ENCODE measurements at places on chromosomes 2 and 18.

DNA sequence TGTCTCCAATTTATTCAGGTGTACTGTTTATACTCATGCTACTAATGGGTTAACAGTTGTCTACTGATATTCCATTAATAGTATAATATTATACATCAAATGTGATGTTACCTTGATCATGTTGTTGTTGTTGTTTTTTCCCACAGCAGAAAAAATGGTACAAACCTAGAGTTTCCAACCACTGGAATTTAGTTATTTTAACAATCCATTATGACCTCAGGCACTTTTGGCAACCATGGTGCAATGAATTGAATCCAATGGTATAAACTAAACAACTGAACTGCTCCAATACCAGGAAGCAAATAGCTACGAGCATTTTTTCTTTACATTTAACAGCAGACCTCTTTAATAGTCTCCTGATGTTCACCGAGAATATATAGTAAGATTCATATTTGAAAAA is 31.0 kb upstream of the C2orf66 start:
- DNase-seq = no peak

DNA sequence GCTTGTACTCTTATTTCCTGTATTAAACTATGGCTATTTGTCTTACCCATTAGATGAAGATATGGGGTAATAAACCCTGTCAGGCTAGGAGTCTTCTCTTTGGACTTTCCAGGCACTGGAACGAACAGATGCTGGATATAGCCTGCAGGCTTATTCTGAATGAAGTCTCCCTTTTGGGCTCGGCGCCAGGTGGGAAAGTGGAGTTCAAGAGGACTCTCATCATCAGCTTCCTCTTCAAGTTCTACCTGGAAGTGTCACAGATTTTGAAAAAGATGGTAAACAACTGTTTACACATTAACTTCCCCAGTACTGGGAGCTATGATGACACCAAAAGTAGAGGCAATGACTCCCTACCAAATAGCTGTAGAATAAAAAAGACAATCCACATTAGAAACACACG is 27.9 kb downstream of the AOX1 start:
- DNase-seq = no peak

GRCh38 chr18:62839874-62840713 is 124.8 kb downstream of the PHLPP1 start:
- no peak for DNase-seq

- DNase-seq = no peak
Measured at GRCh38 chr2:127118038-127118437, 11.1 kb upstream of the BIN1 start.

- DNase-seq = no peak
Measured at GRCh38 chr2:62774555-62775366, 69.2 kb downstream of the EHBP1 start.

- DNase-seq = no peak
Measured at GRCh38 chr2:238970553-238971081, 122.7 kb downstream of the TWIST2 start.

GRCh38 chr2:238915596-238915995 is 67.7 kb downstream of the TWIST2 start:
- no peak for DNase-seq

GRCh38 chr2:26536371-26537068 is 58.6 kb upstream of the OTOF start:
- no peak for DNase-seq

GRCh38 chr2:27407798-27408491 is 1.4 kb downstream of the PPM1G start:
- no peak for DNase-seq

GRCh38 chr2:18959200-18959599 is 369.8 kb upstream of the NT5C1B start:
- no peak for DNase-seq

DNA sequence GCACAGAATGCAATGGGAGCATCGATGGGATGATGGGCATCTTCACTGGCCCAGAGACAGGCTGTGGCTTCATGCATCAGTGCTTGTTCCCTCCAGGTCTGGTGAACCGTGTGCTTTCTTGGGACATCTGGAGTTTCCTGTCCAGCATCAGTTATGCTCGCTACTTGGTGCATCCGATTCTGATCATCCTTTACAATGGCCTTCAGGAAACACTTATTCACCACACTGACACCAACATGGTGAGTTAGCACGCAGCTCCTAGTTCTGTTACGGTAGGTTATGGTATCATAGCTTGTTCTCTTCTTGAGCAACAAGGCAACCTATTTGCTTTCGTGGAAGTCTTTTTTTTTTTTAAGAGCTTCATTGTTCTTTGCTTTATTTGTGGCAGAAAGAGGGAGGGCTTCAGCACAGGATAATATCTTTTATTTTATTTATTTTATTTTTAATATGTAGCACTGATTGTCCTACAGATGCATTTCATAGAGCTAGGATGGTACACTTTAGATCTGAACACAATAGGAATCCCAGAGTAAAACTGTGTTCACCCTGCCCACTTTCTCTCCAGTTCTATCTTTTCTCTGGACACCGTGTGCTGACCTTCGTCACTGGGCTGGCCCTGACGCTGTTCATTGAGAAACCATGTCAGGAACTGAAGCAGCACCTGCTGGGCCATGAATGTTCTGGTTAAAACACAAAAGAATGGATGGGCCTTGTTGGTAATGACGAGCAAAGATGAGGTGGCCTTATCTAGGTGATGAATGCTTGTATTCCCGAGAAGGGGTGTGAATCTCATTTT is 71.2 kb upstream of the SEC11C start:
- DNase-seq = no peak

DNA sequence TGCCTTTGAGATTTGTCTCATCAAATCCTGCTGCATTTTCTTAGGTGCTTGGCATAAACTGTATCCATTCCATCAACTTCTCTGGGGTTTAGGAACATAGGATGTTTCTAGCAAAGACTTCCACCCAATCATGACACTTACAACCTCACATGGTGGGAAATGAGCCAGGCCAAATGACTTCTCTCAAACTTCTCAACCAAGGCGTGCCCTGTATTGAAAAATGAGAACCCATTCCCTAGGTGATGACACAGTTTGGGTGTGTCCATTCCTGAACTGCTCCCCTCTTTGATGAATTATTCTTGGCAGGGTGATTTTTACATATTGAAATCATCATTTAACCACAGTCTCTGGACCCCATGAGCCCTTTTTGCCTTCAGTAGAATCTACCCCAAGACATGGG is 161.1 kb downstream of the EN1 start:
- DNase-seq = no peak

GRCh38 chr2:75317802-75318201 is 118.5 kb upstream of the TACR1 start:
- DNase-seq = no peak

GRCh38 chr2:161571051-161571429 is 53.2 kb upstream of the SLC4A10 start:
- DNase-seq = no peak

DNA sequence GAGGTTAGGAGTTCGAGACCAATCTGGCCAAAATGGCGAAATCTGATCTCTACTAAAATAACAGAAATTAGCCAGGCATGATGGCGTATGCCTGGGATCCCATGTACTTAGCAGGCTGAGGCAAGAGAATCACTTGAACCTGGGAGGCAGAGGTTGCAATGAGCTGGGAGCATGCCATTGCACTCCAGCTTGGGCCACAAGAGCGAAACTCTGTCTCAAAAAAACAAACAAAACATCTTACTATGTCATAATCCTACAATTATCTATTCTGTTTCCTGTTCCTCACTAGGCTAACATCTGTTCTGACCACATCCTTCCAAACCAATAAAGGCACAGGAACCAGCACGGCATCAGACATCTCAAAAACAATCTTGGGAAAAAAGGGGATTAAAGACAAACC is 361.8 kb upstream of the UBE2E3 start:
- DNase-seq = no peak

GRCh38 chr2:143205106-143205764 is 76.0 kb downstream of the ARHGAP15 start:
- no peak for DNase-seq

GRCh38 chr2:161775971-161776370 is 151.8 kb downstream of the SLC4A10 start:
- DNase-seq = no peak

- DNase-seq = no peak
Measured at GRCh38 chr2:134199123-134199522, 54.7 kb upstream of the MGAT5 start.

DNA sequence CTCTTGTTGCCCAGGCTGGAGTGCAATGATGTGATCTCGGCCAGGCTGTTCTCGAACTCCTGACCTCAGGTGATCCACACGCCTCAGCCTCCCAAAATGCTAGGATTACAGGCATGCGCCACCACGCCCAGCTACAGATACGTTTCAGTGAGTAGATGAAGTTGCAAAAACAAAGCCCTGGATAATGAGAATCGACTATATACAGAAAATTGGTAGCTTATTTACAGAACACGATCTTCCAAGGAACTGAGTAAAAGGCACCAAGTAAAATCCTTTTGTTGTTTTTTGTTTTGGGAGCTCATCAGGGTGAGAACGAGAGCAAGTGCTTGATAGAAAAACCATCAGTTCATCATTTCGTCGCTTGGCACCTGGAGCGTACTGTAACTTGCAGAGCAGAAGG is 62.8 kb downstream of the MYCN start:
- DNase-seq = no peak

DNA sequence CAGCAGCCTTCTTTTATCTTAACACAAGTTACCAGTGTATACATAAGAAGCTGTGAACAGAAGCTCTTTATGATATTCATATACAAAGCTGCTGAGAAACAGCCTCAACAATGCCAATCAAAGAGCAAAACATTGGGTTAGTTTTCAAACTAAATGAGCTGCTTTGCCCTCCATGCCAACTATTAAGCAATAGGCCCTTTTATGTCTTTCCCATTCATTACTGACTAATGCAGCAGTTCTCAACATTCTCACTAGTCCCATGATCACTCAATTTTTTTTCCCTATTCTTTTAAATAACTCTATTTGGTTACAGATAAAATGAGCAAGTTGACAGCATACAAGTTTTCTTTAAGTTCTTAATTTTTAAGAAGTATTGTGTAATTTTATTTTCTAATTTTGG is 57.9 kb upstream of the FRZB start:
- DNase-seq = no peak

DNA sequence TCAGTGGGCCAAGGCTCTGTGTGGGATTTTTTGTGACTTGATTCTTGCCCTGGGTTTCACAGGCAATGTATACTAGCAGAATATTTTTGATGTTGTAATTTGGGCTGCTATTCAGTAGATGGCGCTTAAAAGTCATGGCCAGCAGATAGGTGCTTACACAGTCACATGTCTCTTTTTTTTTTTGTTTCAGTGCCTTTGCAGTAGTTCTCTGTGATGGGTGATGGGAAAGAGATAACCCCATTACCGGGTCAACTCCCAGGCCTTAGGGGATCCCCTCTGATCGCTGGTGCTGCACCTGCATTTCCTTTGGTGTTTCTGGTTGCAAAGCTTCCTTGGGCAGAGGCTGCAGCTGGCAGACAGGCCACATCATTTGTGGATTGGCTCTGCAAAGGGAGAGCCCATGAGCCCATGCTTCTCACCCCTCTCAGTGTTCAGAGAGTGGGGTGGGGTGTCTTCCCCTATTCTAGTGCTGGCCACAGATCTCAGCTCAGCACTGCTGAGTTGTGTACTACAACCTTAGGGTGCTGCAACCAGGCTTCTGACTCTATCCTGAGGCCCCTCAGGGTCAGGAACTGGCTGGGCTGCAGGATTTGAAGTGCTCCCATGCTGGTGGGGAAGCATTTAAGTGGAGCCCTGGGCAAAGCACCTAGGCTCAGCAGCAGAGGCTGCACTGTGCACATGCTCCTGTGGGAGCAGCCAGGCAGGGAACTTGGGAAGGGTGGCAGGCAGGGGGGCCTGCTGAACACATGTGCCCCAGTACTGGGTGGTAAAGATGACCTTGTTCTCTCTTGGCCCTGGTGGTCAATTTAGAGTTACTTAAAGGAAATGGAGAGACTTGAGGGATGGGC is 219.8 kb upstream of the SPHKAP start:
- no peak for DNase-seq

DNA sequence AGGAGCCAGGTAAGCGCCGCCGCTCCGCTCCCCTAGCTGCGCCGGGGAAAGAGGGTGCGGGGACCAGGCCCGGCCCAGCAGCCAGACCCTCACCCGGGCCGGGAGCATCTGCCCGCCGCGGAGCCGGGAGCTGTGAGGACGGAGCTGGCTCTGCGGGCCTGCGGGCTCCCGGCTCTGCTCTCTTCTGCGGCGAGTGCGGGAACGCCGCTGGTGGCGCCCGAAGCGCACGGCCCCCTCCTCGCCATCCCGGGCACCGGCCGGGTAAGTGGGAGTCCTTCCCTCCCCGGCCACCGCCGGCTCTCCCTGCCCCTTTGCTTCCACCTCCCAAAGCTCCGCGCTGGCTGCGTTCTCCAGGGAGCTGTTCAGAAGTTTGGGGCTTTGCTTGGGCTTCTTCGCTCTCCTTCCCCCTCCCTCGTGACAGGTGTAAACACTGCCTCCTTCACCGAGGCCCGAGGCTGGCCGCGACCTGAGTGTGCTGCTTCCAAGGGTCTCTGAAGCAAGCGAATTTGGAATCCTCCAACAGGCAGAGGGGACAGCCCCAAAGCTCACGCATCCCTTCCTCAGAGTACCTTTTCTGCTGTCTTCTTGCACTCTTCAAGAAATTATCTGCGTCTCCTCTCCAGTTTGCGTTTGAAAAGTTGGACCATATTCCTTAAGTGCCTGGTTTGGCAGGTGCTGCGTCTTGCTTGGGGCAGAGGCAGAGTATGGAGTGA is 632 bp downstream of the AFTPH start:
- DNase-seq = peak; percentile 13

- no peak for DNase-seq
Measured at GRCh38 chr2:238060096-238060541, 682 bp upstream of the SCLY start.

DNA sequence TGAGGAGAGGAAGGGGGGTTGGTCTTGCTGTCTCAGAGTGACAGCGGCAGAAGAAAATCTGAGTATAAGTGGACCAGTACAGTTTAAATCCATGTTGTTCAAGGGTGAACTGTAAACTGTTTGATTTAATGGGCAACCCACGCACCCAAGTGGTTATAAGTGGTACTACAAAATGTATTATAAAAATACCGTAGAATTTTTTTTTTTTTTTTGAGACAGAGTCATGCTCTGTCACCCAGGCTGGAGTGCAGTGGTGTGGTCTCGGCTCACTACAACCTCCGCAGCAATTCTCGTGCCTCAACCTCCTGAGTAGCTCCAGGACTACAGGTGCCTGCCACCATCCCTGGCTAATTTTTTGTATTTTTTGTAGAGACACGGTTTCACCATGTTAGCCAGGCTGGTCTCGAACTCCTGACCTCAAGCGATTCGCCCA is 2.1 kb upstream of the CHCHD5 start:
- DNase-seq = no peak
